Activated T-helper 1 cell treated with anti-CD3 and anti-CD28 coated beads, Interleukin-2, amount 50 U/mL, for 16 hours (primary cell): ENCODE measurements at places on chromosomes 4 and X.

DNA sequence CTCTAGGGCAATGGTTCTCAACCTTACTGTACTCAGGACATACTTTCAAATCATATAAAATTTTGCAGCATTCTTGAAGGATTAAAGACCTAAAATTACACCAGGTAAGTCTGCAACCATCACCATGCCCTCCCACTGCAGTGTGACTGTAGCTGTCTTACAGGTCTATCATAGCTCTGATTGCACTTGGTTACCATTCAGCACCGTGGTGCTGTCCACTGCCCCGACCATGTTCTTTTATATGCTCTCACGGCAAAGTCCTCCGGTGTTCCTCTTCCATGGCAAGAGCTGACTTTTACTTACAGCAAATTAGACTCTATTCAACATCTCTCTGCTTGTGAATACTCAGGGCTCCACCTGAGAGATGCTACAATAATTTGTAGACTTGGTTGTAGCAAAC, 11.5 kb downstream of the CRMP1 start:
- DNase-seq: no peak

- no peak for DNase-seq
Observed at GRCh38 chrX:53018627-53019026, 30.0 kb upstream of the GPR173 start.

GRCh38 chrX:26208012-26208411, 8.0 kb upstream of the MAGEB5 start:
- no peak for DNase-seq

GRCh38 chr4:176611951-176612350, 180.8 kb downstream of the VEGFC start:
- no peak for DNase-seq

- DNase-seq: no peak
Observed at GRCh38 chrX:34655501-34656455, 1.3 kb downstream of the TMEM47 start.

DNA sequence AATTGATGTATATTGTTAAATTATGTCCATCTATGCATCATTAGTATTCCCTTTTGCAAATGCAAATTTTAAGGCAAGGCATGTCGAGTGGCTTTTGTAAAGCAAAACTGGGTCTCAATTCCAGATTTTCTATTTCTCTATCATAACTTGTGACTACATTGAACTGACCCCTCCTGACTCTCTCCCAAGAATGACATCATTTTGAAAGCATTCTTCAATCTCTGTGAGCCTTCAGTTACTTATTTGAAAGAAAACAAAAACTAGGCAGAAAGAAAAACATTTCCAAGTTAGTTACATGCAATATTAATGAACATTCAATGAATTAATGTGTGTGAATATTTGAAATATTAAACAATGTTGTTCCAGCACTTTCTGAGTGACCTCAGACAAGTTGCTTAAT, 314.3 kb upstream of the CLNK start:
- no peak for DNase-seq

GRCh38 chr4:6338175-6338950, 68.7 kb downstream of the WFS1 start:
- DNase-seq: no peak

DNA sequence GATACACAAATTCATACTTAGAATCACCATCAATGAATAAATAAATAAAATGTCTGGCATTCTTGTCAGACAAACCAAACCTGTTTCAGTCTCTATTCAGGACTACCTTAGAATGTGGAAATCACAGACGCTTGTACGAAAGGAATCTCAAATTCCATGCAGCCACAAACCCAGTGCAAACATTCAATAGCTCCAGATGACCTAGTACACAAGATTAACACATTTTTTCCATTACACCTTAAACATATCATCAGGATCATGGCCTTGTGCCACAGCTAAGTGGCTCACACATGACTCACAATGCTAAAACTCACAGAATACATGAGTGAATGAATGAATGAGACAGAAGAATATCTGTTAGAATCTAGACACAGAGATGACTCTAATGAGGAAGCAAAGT, 134.2 kb downstream of the PWWP3B start:
- no peak for DNase-seq
